ENCODE measurements at places on chromosomes 7 and 10.

GRCh38 chr7:18550574-18550973 lies 55.0 kb downstream of the HDAC9 start:
- no peak for DNase-seq

GRCh38 chr10:47370015-47370767 lies 13.9 kb downstream of the ZNF488 start:
- DNase-seq, result no peak

DNA sequence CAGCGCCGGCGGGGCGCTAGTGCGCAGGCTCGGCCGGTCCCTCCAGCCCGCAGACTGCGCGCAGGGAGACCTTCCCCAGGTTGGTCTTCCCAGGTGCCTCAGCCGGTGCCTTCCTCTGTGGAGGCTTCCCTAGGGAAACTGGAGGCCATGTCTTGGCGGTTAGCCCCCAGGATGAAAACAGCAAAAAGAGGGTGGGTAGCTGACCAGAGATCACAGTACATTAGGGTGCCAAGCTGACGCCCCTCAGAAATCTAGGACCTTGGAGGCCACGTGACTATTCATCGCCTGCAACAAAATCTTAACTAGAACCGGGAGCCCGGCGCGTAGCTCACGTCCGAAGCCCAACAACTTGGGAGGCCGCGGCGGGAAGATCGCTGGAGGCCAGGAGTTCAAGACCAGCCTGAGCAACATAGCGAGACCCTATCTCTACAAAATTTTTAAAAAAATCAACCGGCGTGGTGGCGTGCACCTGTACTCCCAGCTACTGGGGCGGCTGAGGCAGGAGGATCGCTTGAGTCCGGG lies 327 bp upstream of the FIS1 start:
- no peak for DNase-seq

- no peak for DNase-seq
These were observed 39.8 kb upstream of the WASL start for GRCh38 chr7:123788584-123788983.

GRCh38 chr7:47154791-47155190 lies 427.1 kb downstream of the TNS3 start:
- DNase-seq, result no peak

DNA sequence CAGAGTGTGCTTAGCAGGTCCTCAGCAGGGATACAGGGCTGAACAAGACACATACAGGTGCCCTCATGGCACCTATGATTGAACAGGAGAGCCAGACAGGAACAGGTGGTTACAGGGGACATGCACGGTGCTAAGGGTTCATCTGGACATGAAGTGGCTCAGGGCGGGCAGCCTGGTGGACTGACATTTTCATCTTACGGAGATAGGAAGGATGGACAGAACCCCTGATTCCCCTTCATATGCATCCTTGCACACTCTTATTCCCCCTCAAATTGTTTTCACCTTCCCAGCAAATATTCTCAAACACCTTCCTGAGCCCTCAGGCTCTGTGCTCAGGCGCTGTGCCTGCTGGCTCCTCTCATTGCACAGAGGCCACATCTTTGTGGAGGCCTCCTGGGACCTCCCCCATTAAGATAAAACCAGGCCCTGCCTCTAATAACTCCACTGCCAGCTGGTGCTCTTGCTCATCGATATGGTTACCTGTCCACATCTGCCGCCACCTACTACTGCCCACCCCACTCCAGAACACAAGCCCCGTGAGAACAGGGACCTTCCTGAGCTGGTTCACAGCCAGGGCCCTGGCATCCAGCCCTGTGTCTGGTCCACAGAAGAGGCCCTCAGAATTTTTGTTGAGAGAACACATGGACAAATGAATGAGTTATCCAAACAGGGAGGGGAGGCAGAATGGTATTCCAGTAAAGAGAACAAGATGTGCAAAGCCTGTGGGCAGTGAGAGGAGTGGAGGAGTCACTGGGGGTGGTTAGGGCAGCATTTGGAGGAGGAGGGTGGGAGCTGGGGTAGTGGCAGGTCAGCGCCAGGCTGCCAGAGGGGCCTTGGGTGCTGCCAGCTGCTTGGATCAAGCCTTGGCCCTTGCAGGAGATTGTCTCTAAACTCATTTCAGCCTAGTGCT lies 68.9 kb upstream of the AQP1 start:
- no peak for DNase-seq
